ENCODE measurements at places on chromosomes 13 and 19.

- no peak for DNase-seq
These were observed 157.4 kb upstream of the SOX1 start for GRCh38 chr13:111909501-111909900.

DNA sequence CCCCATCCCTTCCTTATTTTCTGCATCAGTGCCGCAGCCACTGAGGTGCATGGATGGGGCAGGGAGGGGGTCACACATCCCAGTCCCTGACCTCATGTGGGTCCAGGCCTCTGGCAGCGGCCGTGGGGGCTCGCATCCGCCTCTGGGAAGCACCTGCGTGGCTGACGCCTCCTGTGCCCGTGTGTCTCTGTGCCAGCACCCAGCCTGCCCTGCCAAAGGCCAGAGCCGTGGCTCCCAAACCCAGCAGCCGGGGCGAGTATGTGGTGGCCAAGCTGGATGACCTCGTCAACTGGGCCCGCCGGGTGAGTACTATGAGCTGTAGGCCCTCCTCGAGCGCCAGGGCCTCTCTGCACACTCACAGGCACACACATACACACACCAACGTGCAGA lies 4.9 kb downstream of the NDUFS7 start:
- DNase-seq = no peak

- DNase-seq = no peak
These were observed 2117.6 kb downstream of the PCDH9 start for GRCh38 chr13:65112531-65112941.

DNA sequence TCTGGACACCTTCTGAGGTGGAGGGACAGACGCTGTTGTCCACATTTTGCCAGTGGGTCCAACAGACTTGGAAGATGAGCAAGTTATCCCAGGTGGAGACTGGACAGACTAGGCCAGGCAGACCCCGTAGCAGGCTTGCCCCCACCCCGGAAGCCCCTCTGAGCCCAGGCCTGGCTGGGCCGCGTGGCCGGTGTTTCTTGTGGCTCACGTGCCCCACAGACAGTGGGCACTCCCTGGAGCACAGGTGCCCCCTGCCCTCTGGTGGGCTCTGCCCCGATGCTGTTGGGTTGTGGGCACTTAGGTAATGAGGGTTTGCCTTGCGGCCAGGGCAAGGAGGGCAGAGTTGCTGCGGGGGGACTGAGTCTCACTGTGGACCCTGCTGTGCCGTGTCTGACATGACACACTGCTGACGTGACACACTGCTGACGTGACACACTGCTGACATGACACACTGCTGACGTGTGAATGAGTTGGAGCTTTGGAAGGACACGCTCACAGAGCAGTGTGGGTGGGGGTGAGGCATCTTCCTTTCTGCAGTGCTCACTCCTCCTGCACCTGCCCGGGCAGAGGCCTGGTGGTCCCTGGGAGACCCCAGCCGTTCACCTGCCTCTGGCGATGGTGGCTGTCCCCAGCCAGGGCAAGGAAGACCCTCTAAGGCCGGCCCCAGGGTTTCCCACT lies 25.1 kb downstream of the DOT1L start:
- DNase-seq = no peak

- no peak for DNase-seq
These were observed 396.1 kb downstream of the EFNB2 start for GRCh38 chr13:106139377-106139776.

- no peak for DNase-seq
These were observed at the start of gene KLK15 for GRCh38 chr19:50833117-50833801. KLK15 (minus strand) TSS chr19:50833574; CDS start chr19:50831492, 2,082 bp downstream.

DNA sequence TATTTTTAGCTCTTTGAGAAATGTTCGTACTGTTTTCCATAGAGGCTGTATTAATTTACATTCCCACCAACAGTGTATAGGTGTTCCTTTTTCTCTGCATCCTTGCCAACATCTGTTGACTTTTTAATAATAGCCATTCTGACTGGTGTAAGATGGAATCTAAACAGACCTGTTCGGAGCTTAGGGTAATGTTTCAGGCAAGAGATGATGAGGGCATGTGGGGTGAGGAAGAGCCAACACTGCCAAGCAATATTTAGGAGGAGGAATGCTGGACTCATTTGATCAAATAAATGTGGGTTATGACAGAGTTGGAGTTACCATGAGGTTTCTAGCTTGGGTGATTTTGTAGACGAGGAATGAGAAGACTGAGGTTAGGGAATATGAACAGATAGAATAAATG lies 382.9 kb downstream of the KLF12 start:
- no peak for DNase-seq

DNA sequence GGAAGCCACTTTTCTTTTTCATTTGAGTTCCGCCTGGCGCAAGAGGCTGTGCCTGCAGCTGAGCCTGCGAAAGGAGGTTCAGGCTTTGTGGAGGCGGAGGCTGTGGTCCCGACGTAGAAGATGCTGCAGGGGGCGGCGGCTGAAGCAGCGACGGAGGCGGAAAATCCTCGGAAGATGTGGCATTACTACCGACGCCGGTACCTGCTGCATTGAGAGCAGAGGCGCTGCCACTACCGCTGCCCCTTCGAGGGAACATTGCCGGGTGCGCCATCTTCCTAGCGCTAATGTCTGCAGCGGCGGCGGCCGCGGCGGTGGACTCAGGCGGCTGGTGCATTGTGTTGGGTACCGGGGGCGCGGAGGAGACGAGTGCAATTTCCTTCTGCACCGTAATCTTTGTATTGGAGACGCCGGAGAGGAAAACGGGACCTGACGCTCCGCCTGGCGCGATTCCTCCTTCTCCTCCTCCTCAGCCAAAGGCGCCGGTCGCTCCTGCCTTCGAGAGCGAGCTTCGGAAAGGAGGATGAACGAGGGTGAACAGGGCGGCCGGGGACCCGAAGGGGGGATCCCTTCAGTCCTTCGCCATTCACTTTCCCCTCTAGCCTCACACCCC lies at the start of gene TSC22D1:
Gene TSC22D1 (minus strand): TSS at position 590 of the 610 bp plus-strand sequence. CDS start 256 bp downstream, at position 334.
- peak; percentile 40 for DNase-seq
